Activated CD8-positive, alpha-beta memory T cell treated with anti-CD3 and anti-CD28 coated beads, Interleukin-2, amount 10 ng/mL, durations not matched to agents 7 days and 5 days (primary cell): ENCODE measurements at places on chromosomes 2 and 18. TPM values are rescaled to one million over a fixed set of nuclear protein-coding genes. Genes with fewer than 3 reads are reported as not detected.

OTX1 gene
- 0.26 TPM for total RNA-seq

- no peak for DNase-seq
- H3K27me3 ChIP-seq: peaks cover 4% of the 10 kb centered on the region
- no peak overlapping the region for H3K4me3 ChIP-seq
- no peaks in the 10 kb centered on the region for H3K4me1 ChIP-seq
These were observed 83.5 kb upstream of the GPC1 start for GRCh38 chr2:240351826-240352426.

GPR39 gene
- total RNA-seq: not detected

DNA sequence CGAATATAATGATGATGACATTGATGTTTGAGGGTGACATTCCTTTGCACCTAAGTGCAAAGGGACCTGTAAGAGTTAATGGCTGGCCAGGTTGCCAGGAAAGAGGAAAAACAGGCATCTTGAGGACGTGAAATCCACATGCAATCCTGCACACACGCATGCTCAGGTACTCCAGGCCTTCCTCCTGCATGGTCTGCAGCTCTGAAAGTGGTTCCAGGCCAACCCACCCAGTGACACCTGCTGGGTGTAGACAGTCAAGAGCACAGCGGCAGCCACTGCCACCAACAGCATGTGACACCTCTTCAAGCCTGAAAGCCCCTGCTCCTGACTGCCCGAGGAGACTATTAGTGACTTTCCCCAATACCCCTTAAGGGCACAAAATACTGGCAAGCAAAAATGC lies 101.6 kb downstream of the PIEZO2 start:
- H3K36me3 ChIP-seq: no peaks in the 10 kb centered on the region
- no peak overlapping the region for H3K4me3 ChIP-seq
- H3K27me3 ChIP-seq: no peaks in the 10 kb centered on the region
- no peak overlapping the region for H3K27ac ChIP-seq
- H3K4me1 ChIP-seq: no peaks in the 10 kb centered on the region

NYAP2 gene
- not detected for total RNA-seq
